ENCODE measurements at places on chromosomes 4 and X.

GRCh38 chr4:157221426-157221894 is 932 bp downstream of the GRIA2 start:
- no peak for DNase-seq

- DNase-seq, result no peak
These were observed 577.8 kb downstream of the NLGN4X start for GRCh38 chrX:5650904-5651303.

GRCh38 chr4:177640864-177641263 is 198.6 kb upstream of the AGA start:
- no peak for DNase-seq

DNA sequence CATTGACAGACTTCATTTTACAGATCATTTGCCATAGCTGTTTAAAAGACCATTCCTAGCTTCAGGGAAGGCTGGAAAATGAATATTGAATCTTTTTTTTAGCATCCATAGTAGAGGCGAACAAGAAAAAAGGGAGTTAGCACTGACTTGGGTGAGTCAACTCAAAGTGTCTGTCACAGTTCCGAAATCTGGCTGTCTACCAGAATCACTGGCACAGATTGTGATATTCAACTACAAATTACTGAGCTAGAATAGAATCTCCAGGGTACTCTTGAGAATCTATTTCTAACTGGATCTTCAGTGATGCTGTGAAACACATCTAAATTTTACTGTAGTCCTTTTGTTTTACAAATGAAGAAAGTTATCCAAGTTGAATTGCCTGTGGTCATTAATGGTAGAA is 31.5 kb downstream of the SEC24B start:
- DNase-seq, result no peak

DNA sequence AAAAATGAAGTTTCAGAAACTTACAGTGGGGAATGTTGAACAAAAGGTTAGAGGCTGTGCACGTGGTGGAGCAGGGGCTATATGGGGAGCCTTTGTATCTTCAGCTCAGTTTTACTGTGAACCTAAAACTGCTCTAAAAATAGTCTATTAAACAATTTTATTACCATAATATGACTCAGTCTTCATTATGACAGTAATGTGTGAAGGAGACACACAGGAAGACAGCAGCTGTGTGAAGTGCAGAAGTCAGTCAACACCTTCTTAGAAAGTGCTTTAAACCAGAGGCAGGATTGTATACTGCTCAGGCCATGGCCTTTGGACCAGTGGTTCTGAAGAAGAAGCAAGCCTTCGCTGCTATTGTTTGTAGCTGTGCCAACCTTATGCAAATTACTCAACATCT is 89.7 kb downstream of the ARHGAP10 start:
- DNase-seq, result no peak

GRCh38 chrX:130330146-130330545 is 9.6 kb upstream of the SLC25A14 start:
- DNase-seq, result no peak

GRCh38 chrX:72083291-72083690 is 48.4 kb downstream of the RTL5 start:
- DNase-seq, result no peak

DNA sequence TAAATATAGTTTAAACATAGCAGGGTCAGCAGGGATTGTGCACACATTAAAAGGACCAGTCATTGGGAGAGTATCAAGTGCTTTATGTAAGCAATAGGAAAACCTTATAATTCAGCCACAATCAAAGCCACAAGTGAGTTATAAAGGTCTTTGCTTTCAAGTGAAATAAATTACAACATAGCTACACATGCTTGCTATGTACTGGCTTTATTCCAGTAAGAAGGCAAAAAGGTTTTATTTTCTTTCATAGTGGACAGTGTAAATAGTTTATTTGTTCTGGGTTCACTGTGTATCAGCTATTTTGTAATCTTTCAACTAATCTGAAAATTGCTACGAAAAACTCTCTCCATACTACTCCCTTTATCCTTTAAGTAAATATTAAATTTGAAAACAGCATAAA is 691.4 kb downstream of the PCDH7 start:
- DNase-seq, result no peak

DNA sequence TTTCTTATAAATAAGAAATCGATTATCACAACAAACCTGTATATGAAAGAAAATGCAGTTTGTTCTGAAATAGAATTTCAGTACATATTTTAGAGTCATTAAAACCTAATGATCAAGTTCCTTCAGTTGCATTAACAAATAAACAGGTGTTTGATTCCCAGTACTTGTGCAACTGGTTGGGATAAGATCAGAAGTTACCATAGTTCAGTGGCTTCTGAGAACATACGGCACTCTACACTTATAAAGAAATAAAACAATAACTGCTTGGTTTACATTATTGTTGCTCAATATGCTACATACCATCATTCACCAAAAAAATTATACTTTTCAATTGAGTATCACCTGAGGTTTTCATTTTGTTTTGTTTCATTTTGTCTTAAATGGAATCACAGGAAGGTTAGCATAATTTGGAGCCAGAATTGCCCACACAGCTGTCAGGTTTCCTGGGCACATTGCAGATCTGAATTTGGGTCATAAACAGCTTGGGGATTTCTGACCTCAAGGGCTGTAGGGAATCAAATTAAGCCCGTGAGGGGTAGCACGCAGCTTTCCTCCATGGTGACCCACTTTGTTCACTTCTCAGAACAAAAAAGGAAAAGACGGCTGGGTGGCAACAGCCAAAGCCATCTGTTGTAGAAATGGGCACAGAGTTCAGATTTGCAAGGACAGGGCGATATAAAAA is 14.9 kb upstream of the CCNG2 start:
- no peak for DNase-seq

DNA sequence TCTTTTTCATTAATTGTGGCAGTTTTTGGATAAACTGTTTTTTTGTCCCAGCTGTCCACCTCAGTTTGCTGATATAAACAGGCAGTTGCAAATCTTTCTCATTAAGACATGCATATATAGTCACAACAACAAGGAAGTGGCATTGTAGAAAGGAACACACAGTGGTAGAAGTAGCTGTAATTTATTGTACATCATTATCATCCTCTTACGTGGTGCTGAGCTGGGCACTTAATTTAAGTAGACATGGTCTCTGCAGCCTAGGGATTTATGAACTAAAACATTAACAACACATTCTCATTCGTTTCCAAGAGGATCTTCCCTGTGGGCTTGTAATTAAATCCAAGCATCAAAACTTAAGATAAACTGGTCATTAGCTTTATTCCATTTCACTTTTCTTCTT is 500.2 kb downstream of the INPP4B start:
- DNase-seq, result no peak

- DNase-seq, result no peak
These were observed 6.1 kb downstream of the FAT1 start for GRCh38 chr4:186717556-186717955.

GRCh38 chr4:101973361-101973760 is 182.8 kb downstream of the BANK1 start:
- DNase-seq, result no peak
